Bronchial epithelial cell (primary cell): ENCODE measurements at places on chromosomes 11 and 22. TPM values are rescaled to one million over a fixed set of nuclear protein-coding genes. Genes with fewer than 3 reads are reported as not detected.

DNA sequence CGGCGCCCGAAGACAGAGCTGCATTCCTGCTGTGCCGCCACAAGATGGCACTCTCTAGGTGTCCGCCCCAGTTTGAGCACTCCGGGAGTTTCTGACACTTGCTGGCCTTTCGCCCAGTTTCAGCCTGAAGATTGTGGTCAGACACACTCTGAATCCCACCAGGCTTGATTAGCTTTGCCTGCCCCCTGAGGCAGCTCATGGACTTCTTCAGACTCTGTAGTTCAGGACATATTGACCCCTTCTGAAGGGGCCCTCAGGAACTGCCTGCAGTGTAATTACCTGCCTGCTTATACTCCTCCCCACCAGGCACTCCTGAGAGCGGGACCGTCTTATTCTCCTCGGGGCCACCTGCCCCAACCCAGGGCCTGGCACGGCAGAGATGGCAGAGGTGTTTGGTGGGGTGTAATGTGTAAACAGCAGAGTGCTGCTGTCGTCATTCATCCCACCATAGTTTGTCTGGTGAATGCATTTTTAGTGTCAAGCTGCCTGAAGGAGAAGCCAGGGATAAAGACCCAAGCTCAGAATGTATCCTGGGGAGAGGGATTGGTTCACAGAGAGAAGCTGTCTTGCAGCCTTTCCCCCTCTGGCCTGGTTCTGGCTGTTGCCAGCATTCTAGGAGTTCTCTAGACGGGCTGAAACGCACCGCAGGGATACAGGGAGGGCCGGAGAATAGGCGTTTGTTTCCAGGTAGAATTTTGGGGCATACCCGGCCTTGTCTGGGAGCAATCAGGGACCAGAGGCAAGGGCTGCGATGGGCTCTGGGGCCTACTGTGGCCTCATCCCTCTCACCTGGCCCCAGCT, 46.4 kb downstream of the EIF3F start:
- DNase-seq: peak; percentile 42

GRCh38 chr11:46674463-46675287, 25.7 kb downstream of the ARHGAP1 start:
- DNase-seq: peak; percentile 31

DNA sequence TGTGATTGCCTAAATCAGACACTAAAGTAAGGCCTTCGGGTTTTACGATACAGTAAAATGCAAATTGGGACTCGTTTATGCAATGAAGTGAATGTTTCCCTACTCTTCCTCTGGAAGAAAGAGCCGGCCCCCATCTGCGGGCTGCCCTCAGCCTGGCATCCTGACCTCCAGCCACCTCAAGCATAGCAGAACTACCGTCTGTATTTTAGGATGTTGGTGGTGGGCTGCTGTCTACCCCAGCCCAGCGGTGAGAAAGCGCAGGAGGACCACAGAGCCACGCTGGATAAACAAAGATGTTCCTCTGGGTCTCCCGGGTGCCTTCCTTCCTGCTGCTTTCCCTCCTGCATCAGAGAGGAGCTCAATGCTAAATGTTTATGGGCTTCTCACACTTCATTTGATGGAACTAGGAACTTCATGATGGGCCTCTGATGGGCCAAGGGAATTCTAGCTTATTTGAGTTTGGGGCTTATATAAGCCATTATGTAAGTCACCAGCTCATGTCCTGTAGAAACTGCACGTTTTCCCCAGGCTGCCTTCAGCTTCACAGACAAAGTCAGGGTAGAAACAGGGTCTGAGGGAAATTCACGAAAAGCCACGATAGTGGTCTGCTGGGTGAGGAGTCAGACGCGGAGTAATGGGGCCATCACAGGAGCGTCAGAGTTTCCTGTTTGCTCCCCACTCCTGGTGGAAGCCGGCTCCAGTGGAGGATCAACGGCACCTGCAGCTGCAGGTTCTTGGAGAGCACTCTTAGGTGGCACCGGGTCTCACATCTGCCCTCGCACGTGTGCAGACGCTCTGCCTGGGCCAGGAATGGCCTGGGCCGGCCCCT, 287.4 kb downstream of the BRD1 start:
- no peak for DNase-seq

DNA sequence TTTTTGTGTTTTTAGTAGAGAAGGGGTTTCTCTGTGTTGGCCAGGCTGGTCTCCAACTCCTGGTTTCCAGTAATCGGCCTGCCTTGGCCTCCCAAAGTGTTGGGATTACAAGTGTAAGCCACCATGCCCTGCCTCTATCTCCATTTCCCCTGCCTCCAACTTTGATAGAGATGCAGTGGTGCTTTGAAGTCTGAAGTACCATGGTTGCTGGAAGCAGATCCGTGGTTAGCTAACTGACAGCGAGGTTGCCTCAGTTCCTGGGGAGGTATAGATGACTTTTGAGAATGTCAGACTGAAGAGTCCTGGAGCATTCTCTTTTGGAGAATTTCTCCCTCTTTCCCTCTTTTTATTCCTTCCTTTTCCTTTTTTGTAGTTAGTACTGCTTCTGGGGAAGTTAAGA, 111.5 kb upstream of the RRM1 start:
- DNase-seq: no peak

DNA sequence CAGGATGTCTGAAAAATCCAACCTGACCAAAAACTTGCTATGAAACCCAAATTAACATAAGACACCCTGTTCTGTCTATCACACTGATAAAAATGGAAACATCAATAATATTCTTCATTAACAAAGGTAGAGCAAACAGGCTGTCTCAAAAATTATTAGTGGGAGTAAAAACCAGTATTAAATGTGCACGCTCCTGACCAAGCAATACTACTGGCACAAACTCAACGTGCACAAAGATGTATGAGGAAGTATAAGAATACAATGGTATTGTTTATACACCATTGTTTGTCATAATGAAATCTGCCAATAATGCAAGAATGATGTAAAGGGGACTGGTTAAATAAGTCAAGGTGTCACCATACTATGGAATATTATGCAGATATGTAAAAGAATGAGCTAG, 288.5 kb downstream of the MN1 start:
- peak; percentile 38 for DNase-seq

DNA sequence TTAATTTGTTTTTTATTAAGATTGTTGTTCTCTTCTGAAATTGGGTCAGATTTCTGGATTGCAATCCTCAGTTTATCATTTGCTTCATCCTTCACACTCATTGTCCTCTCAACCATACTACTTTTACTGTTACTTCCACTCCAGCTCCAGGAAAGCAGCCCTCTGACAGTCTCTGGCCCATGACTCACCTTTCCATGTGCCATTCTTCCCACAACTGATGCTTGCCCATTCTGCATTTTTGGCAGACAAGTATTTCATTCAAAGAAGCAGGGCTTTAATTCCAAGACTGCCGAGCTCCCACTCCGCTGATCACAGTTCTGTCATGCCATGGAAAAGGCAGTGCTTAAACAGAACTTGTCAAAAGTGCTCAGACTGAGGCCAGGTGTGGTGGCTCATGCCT, 139.2 kb downstream of the WNT11 start:
- DNase-seq: no peak

DNA sequence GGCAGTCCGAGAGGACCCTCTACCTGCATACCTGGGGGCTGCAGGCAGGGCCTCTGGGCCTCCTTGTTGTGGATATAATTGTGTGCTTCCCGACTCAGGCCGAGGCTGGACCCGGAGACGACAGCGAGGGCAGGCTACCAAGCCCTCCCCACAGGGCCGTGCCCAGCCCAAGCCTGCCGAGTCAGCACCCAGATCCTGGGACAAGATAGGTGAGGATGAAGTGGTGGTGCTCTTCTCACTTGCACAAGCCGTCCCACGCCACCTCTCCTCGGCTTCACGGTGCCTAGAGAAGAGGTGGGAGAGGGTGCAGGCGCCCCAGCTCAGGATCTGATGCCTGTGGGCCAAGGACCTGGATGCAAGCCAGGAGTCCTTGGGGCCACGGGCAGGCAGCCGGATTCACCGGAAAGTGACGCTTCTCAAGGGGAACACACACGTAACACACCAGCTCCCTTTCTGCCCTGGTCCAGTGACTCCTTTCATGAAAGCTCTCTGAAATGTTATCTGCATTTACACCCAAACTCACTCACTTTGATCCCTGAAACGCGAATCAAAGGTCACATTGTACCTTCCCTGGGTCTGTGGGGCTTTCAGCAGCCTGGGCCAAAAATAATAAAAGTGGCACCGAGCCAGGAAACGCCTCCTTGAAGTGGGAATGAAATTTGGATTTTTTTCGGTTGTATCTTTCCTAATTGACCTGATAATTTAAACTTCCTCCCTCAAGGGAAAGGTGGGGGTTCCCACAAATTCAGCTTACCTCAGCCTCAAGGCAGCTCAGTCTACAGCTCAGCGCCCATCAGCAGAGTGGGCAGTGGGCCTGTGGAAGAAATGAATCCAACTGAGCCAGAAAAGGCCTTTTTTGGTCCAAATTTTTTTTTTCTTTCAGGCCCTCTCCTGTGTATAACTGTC, 1.1 kb upstream of the GNB1L start:
- peak; percentile 59 for DNase-seq

- peak; percentile 10 for DNase-seq
These were observed 1.3 kb upstream of the ISX start for GRCh38 chr22:35064664-35065063.

DNA sequence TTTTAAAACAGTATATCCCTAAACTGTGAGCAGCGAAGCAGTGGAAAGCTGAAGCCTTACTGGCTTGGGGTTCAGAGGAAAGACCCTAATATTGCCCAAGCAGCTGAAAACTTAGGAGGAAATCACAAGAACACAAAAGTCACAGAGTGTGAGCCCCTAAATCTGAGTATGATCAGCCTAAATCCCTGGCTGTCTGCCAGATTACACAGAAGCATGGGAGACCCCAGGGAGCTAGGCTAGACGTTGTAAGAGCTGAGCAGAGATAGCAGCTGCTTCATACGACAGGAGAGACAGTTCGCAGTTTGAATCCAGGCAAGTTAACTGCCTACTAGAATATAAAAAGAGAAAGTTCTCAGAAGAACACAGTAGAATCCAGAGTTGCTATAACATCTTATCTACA, 81.2 kb downstream of the PACS1 start:
- DNase-seq: no peak

- no peak for DNase-seq
These were observed 27.7 kb upstream of the MUC5B start for GRCh38 chr11:1194977-1195681.

DNA sequence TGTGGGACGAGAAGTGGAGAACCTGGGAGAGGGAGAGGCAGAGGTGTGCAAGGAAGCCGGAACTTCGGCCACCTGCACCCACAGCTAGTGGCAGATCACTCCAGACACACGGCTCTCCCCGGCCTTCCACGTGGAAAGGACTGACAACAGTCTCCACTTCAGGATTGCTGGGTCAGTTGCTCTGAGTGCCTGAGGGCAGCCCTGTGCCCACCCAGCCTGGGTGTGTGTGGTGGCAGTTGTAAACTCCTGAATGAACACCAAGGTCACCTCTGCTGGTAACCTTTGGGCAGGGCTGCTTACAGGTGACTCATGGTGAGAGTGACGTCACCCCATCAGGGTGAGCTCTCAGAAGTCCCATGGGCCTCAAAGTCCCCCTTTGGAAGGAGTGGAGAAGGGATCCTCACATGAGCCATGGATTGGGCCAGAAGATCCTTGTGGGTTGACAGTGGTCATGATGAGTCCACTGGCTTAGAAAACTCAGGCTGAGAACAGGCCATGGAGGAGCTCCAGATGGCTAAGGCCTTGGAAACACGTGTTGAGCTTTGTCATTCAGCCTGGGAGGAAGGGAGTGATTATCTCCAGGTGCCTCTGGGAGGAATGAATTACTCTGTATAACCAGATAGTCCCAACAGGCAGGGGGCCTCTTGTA, 71.3 kb downstream of the BCR start:
- DNase-seq: peak; percentile 55

DNA sequence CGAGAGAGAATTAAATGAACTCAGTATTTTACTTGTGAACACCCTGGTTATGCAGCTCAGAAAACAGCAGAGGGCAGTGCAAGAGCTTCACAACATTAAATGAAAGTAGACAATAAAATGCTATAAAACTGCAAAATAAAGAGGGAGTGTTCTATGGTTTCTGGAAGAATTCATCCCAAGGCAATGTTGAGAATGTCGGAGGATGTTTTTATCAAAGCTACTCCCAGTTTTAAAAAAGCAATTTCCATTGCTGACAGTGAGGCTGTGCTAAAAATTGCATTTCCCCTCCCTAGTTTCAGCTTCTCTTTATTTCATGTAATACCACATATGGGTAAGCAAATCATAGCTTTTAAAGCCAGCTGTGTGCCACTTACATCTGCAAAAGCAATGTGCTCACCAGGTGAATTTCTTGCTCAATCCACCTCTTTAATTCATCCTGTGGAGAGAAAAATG, 296.8 kb downstream of the RAB38 start:
- DNase-seq: peak; percentile 57

- DNase-seq: peak; percentile 27
These were observed 1.0 kb upstream of the TOB2 start for GRCh38 chr22:41447435-41448188.

GRCh38 chr11:16900491-16900890, 113.7 kb downstream of the PLEKHA7 start:
- no peak for DNase-seq

DNA sequence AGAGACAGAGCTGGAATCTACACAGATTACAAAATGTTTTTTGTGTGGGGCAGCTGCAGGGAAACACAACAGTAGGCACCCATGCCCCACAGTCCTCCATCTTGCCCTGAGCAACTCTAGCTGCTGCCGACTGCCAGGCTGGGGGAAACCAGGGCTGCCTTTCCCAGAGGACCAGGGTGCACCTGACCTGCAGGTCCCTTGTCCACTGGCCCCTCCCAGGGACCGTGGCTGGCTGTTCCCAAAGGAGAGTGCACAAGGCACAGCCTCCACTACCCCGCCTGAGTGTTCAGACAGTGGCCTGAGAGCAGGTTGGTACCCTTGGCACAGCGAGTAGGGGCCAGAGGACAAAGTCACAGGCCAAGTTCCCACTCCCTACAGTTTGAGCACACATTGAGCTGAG, 181.8 kb downstream of the BARX2 start:
- DNase-seq: no peak

DNA sequence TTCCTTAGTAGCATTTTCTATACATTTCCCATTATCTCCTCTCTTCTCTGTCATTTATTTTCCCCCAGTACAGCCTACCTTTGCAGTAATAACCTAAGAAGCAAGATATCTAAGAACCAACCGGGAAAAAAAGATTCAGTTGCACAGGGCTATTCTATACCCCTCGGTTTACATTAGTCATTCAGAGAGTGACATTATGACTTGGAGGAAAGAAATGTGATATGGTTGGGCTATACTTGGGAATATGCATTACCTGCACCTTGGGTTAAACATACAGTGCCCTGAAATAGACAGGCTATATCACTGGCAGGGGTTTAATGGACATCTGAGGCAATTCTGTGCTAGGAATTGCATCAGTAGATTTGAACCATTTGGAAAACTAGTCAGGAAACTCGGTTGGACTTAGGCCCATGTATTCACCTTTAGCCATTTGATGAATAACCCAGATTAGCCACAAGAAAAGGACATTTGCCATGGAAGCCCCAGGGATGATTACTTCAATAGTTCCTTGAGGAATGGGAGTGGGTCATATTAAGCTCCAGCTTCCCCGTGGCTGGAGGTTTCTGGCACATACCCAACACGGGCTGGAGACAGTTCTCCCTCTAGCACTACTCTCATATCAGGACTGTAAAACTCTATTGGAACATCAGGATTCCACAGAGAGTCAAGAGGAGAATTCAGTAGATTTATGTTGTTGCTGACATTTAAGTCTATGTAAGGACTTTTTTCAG, 973.2 kb downstream of the NTM start:
- DNase-seq: peak; percentile 8

The SREBF2 gene
- total RNA-seq: 44.2 and 66.4 TPM in 2 replicates
